ENCODE measurements at places on chromosomes 5 and 9. TPM values are rescaled to one million over a fixed set of nuclear protein-coding genes. Genes with fewer than 3 reads are reported as not detected.

The ARPC5L gene
- 19.1 TPM for total RNA-seq

- no peak overlapping the region for H3K4me3 ChIP-seq
- H3K4me1 ChIP-seq: no peaks in the 10 kb centered on the region
- no peaks in the 10 kb centered on the region for H3K27me3 ChIP-seq
- H3K27ac ChIP-seq: no peak overlapping the region
- no peak for DNase-seq
Measured at GRCh38 chr5:59503220-59503619, 390.3 kb downstream of the PDE4D start.

GRCh38 chr9:8733131-8733954 is 933.8 kb upstream of the DMAC1 start:
- peaks cover 2% of the 10 kb centered on the region for H3K4me1 ChIP-seq
- peak; percentile 37 for DNase-seq
- no peak overlapping the region for H3K4me3 ChIP-seq
- no peaks in the 10 kb centered on the region for H3K36me3 ChIP-seq

GRCh38 chr9:99472240-99472915 is 250.3 kb downstream of the SEC61B start:
- H3K36me3 ChIP-seq: no peaks in the 10 kb centered on the region
- H3K27me3 ChIP-seq: no peaks in the 10 kb centered on the region
- no peak overlapping the region for H3K4me3 ChIP-seq

The DBH gene
- not detected for total RNA-seq

The CMYA5 gene
- 42.9 TPM for total RNA-seq

The NAA35 gene
- 22.9 TPM for total RNA-seq

- H3K4me3 ChIP-seq: no peak overlapping the region
- no peaks in the 10 kb centered on the region for H3K4me1 ChIP-seq
- H3K27ac ChIP-seq: no peak overlapping the region
- DNase-seq: no peak
- H3K27me3 ChIP-seq: no peaks in the 10 kb centered on the region
Measured at GRCh38 chr9:70462300-70462699, 47.8 kb upstream of the KLF9 start.

All from ovary (tissue), 10 donors.